Stimulated activated CD8-positive, alpha-beta memory T cell treated with anti-CD3 and anti-CD28 coated beads, Interleukin-7, amount 100 ng/mL, for 24 hours (primary cell): ENCODE measurements at places on chromosomes 6 and 20.

DNA sequence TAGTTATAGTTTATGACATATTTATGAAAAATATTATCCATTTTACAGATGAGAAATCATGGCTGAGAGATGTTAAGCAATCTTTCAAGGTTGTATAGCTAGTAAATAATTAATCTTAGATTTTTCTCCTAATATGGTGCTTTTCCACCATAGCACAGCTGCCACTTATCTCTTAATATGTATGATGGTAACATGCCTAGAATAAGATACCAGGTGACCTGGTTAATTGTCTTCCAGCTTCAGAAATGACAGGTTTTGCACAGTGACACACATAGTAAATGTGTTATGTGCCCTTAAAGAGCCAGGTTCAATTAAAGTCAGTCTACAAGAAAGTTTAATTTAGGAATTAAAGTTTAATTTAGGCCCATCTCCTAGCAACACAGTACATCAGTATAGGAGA lies 14.8 kb downstream of the TUBB2A start:
- DNase-seq, result no peak

GRCh38 chr6:45371924-45372573 lies 5.7 kb downstream of the SUPT3H start:
- no peak for DNase-seq

DNA sequence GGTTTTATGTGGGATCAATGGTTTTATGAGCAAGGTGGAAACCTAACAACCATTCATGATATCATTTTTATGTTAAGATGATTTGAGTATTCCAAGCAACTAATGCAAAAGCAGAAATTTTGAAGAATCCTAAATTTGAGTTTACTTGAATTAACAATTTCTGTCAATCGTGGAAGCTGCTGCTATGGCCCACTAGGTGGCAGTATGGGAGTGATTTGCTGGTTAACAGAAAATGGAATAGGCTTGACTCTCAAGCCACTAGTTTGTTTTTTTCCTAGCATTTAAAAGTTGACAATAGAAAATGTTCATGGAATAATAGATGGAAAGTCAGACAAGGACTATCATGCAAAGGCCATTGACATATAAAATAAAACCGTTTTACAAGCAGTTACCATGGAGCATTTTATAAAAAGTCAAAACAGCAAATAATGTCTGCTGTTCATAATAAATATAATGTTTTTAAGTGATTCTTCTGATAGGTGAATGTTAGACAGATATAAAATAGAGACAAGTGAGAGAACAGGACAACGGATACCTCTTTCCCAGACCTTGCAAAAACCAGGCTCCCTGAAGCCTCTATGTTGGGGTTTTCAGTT lies 43.0 kb upstream of the TMEM200A start:
- no peak for DNase-seq

- DNase-seq, result no peak
Observed at GRCh38 chr6:117465691-117466090, 16.8 kb upstream of the DCBLD1 start.

GRCh38 chr6:170030821-170031471 lies 259.9 kb downstream of the DLL1 start:
- no peak for DNase-seq
